ENCODE measurements at places on chromosomes 6 and 20.

- DNase-seq: peak; percentile 53
Measured at GRCh38 chr6:56491606-56492328, 150.9 kb downstream of the DST start.

GRCh38 chr6:51578994-51579393, 508.4 kb downstream of the PKHD1 start:
- no peak for DNase-seq

GRCh38 chr6:110491644-110492317, 15.4 kb upstream of the SLC22A16 start:
- DNase-seq: peak; percentile 15

- DNase-seq: no peak
Measured at GRCh38 chr6:129681913-129682205, 28.1 kb downstream of the ARHGAP18 start.

DNA sequence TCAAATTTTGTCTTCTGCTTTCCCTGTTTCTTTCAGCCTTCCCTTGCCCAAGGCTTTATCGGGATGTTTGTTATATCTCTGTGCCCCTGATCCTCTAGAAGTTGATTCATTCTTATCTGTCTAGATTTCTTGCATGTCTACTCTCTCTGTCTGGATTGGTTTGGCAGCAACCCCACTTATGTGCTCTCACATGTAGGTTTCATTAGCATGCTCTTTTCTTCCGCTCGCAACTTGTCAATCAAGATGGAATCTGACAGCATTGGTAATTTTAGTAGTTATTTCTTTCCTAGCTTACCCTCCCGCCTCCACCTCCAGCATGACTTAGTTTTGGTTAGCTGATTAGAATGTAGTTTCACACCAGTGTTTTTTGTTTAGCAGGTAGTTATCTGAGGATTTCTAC, 39.3 kb downstream of the LRRC1 start:
- no peak for DNase-seq

GRCh38 chr6:11640486-11640885, 102.9 kb downstream of the TMEM170B start:
- DNase-seq: no peak

DNA sequence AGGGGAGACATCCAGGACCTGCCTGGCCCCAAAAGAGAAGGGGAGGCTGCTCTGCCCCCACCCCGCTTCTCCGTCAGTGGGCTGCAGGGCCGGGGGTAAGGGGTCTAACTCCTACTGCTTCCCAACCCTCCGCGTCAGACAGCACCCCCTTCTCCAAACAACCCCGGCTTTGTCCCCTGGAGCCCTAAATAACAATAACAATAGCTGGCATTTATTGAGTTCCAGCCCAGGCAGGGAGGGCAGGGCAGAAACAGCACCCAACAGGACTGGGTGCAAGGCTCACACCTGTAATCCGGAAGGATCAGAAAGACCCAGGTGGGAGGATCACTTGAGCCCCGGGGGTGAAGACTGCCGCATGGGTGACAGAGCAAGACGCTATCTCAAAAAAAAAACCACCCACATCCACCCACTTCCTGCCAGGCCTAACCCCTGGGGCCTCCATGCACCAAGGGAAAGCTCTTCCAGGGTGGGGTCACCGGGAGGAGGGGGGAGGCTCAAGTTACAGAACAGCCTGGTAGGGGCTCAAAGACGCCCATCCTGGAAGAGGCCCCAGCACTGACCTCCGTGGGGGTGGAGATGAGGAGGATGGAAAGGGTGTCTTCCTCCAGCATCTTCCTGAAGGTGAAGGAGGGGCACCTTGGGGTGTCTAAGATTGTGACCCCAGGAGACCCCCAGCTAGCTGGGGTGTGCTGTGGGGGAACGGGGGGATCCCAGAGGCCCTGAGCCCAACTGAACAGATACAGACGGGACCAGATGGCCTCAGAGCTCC, 1.3 kb upstream of the FNDC11 start:
- DNase-seq: no peak

GRCh38 chr6:128067446-128068118, 166.7 kb upstream of the THEMIS start:
- DNase-seq: no peak

DNA sequence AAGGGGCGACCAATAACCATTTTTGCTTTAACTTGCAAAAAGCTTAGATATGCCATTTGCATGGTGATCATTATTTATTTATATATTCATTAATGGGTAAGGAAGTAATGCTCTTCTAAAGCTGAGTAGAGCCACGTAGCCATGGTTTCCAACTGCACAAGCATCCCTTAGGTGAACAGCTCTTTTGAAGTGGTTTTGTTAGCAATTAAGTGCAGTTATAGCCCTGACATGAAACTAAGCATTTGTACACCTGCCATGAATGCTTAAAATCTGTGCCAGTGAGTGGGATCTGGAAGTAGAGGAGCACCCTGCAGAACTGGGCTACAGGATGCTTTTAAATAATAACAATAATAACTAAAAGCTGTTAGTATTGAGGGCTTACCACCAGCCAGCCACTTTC, 19.1 kb downstream of the TRAF3IP2 start:
- DNase-seq: no peak

GRCh38 chr6:121670511-121670910, 235.1 kb downstream of the GJA1 start:
- peak; percentile 65 for DNase-seq

GRCh38 chr6:87716928-87717614, 15.0 kb upstream of the AKIRIN2 start:
- no peak for DNase-seq

DNA sequence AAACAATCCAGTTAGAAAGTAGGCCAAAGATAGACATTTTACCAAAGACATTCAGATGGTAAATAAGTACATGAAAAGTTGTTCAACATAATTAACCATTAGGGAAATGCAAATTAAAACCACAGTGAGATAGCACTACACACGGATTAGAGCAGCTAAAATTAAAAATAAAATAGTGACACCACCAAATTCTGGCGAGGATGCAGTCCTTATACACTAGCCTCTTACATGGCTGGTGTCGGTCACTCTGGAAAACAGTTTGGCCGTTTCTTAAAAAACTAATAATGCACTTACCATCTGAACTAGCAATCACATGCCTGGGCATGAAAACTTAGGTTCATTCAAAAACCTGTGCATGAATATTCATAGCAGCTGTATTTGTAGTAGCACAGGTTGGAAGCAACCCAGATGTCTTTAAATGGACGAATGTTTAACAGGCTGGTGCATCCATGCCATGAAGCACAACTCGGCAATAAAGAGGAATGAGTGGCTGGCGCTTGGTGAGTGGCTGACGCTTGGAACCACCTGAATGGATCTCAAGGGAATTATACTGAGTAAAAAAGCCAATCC, 77.0 kb downstream of the FAM120B start:
- DNase-seq: no peak

- no peak for DNase-seq
Measured at GRCh38 chr6:13538600-13538999, 35.8 kb upstream of the SIRT5 start.

GRCh38 chr20:44768854-44769480, 23.3 kb downstream of the KCNK15 start:
- DNase-seq: no peak

DNA sequence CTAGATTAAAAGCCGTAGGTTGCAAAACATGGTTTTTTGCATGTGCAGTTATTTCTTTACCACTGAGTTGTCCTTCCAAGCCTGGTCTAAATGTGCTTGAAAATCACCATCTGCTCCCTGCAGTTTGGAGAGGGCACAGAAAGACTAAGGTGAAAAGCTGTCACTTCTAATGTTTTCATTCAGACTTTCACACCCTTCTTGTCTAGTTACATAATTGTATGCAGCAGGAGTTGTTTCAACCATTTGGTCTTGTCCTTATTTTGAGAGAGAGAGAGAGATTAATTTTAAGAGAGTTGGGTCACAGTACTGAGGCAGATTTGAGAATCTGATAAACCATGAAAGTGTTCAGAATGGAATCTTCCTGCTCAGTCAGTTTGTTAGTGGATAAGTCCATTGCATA, 82.5 kb downstream of the ARID1B start:
- no peak for DNase-seq

DNA sequence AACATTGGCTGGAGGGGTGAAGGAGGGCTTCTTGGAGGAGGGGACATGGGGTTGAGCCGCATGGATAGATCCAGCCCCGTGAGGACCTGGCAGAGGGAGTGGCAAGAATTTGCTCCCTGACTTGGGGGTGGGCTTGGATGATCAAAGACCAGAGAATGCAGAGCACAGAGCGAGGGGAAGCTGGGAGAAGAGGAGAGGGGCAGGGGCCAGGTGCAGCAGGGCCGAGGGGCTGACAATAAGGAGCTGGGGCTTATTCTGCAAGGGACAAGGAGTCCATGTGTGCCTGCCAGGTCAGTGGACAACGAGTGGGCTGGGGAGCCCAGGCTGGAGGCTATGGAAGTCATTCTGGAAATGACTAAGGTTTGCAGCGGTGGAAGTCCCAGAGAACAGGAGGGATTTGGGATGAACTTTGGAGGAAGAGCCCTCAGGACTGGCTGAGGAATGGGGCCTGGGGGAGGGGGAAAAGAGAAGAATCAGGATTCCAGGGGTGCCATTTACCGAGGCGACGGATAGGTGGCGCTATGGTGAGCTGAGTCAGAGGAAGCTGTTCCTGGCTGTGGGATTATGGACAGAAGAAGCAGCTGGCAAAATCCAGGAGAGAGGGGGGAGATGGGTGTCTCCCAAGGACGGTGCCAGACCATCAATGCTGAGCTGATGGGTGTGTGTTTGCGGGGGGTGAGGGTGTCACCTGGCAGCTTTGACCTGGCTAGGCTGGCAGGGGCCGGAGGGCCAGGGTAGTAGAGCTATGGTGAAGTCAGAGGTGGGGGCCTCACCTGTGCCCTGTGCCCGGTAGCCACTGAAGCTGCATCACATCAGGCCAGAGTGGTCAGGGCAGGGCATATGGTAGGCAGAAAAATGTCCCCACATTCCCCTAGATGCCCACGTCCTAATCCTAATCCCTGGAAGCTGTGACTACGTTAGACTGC, 7.8 kb downstream of the KCNG1 start:
- peak; percentile 75 for DNase-seq

GRCh38 chr6:143125864-143126573, 65.3 kb downstream of the AIG1 start:
- DNase-seq: peak; percentile 96

Data from fibroblast of skin of right biceps (primary cell).